Right ventricle myocardium superior (tissue), 1 donor: ENCODE measurements at places on chromosomes 4 and X.
A peak's percentile ranks its signal among the peaks of the same experiment; 100 is the strongest.

GRCh38 chrX:7190157-7190556 lies 42.2 kb upstream of the PUDP start:
- DNase-seq, result no peak

DNA sequence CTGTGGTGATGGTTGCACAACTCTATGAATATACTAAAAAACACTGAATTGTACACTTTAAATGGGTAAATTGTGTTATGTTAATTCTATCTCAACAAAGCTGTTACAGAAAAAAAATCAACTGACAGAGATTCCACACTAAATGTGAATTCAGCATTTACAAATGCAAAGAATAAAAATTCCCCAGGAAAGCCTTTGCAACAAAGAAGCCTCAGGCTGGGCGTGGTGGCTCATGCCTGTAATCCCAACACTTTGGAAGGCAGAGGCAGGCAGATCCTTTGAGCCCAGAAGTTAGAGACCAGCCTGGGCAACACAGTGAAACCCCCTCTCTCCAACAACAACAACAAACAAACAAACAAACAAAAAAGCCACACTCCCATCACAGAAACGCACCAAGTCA lies 8.9 kb downstream of the BCLAF3 start:
- DNase-seq, result no peak

- no peak for DNase-seq
Observed at GRCh38 chr4:77653162-77653758, 47.6 kb downstream of the CXCL13 start.

DNA sequence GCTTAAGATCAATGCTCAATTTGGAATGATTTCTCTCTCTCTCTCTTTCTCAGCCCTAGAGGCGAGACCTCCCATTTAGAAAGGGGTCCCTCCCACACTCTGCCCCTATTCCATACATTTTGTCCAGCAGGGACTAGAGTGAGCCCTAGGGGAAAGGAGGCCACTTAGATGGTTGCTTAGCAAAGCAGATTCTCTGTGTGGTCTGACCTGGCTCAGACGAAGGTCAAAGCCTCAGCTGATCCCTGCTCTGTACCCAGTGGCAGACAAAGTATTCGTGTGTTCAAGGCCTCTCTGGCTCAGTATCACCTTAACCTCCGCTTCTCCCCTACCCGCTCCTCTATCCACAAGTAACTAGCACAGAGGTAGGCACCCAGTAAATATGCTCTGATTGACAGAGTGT lies 78.4 kb downstream of the HPRT1 start:
- no peak for DNase-seq

DNA sequence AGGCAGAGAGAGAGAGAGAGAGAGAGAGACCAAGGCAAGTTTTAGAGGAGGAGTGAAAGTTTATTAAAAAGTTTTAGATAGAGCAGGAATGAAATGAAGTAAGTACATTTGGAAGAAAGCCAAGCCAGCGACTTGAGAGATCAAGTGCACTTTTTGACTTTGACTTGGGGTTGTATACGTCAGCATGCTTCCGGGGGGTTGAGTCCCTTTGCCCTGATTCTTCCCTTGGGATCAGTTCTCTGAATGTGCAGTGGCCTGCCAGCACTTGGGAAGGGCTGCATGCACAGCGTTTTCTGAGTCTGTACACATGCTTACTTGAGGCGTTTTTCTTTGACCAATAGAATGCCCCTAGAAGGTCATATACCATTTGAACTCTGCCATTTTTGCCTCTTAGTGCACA lies 400.5 kb downstream of the PDGFC start:
- DNase-seq, result peak; percentile 44
